Effector memory CD8-positive, alpha-beta T cell (primary cell): ENCODE measurements at places on chromosomes 6 and 20.

DNA sequence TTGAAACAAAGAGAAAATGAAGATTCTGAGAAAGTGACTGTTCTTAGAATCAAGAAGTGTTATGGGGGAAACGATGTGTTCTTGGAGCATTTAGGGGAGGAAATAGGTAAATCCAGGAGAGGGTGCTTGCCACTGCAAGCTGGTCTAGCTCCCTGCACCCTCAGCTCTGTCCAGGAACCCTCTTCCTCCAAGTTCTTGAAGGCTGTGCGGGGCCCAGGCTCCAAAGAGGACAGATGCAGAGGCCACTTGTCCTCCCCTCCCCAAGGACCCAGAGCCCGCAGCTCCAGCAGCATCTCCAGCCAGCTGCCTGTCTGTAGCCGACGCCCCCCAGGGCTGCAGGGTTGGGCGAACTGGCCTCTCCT is 87.9 kb downstream of the CDC5L start:
- DNase-seq: no peak
- peaks cover 21% of the 10 kb centered on the region for H3K27me3 ChIP-seq
- no peak overlapping the region for H3K4me3 ChIP-seq
- no peaks in the 10 kb centered on the region for H3K4me1 ChIP-seq
- no peak overlapping the region for H3K27ac ChIP-seq
- H3K36me3 ChIP-seq: peaks cover 7% of the 10 kb centered on the region

- H3K4me3 ChIP-seq: no peak overlapping the region
- no peak for DNase-seq
- no peaks in the 10 kb centered on the region for H3K36me3 ChIP-seq
- no peaks in the 10 kb centered on the region for H3K27me3 ChIP-seq
- H3K27ac ChIP-seq: no peak overlapping the region
Observed at GRCh38 chr6:68975064-68975463, 340.0 kb downstream of the ADGRB3 start.

DNA sequence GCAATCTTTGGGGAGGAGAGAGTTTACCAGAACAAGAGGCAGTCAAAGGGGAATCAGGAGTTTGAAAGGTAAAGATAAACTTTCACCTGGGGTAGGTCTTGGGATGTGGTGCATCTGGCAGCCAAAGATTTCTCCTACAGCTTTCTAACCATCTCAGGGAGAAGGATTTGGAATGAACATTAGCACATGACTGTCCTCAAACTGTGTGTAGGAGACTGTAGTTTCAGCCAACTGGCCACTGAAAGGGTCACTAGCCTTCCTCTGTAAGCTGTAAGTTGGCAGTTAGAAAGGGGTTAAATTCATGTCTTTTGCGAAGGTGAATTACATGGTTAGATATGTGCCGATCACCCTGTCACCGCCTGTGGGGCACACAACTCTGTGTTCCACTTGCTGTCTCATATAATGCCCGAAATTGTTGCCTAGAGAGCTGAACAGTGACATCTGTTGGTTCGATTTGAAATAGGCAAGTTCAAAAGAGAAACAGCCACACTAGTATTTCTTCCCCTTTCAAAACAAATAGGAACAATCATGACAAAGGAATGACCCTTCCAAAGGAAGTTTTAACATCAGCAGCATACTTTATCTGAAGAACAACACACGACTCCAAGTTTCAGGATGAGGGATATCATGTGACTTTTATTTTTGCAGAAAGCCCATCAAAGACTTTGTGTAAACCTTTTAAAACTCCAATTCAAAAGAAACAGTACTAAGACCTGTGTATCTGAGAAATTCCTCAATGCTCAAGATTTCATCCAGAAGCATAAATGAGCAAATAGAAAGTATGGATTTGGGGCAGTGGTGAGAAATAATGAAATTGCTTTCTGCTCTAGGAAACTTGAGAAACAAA is 1.1 kb upstream of the OPN5 start:
- peak; percentile 8 for DNase-seq
- no peak overlapping the region for H3K27ac ChIP-seq
- no peaks in the 10 kb centered on the region for H3K36me3 ChIP-seq

GRCh38 chr20:47164140-47164539 is 192.4 kb downstream of the ZMYND8 start:
- no peak overlapping the region for H3K27ac ChIP-seq
- H3K4me3 ChIP-seq: no peak overlapping the region
- no peaks in the 10 kb centered on the region for H3K4me1 ChIP-seq
- no peak for DNase-seq
- peaks cover 28% of the 10 kb centered on the region for H3K27me3 ChIP-seq

DNA sequence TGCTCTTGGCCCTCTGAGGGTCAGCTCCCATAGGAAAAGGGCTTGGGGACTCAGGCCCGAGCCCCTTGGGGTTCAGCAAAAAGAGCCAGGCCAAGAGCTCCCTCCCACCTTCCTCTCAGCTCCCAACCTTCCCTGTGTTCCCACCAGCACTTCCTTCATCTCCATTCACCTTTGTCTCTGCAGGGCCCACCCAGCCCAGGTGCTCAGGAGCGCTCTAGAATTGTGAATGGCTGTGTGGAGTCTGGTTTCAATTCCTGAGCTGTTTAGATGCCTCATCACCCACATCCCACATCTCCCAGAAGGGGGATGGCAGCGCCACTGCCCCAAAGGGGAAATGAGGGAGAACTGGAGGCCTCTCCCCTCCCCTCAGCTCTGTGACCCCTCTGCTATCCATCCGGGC is 7.7 kb downstream of the GRM4 start:
- no peaks in the 10 kb centered on the region for H3K36me3 ChIP-seq
- no peak overlapping the region for H3K4me3 ChIP-seq
- H3K4me1 ChIP-seq: peaks cover 8% of the 10 kb centered on the region
- DNase-seq: no peak
- H3K27ac ChIP-seq: no peak overlapping the region

DNA sequence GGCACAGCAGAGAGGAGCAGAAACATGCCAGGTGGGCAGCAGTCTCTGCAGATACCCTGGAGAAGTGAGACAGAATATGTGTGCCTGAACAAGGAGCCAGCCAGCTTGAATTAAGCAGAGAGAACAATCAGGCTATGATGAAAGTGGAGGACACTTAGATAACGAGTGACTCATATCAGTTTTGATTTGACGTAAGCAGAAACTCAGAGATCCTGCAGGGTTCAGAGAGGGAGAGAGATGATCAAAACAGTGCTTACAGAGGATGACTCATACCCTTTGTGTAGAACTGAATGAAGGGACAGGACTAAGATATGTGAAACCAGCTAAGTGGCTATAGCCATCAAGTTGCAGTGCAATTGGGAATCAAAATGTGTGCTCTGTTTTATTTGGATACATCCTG is 300.7 kb downstream of the TENT5A start:
- no peak overlapping the region for H3K27ac ChIP-seq
- H3K4me3 ChIP-seq: no peak overlapping the region
- H3K36me3 ChIP-seq: no peaks in the 10 kb centered on the region
- DNase-seq: no peak
- no peaks in the 10 kb centered on the region for H3K27me3 ChIP-seq
- no peaks in the 10 kb centered on the region for H3K4me1 ChIP-seq

DNA sequence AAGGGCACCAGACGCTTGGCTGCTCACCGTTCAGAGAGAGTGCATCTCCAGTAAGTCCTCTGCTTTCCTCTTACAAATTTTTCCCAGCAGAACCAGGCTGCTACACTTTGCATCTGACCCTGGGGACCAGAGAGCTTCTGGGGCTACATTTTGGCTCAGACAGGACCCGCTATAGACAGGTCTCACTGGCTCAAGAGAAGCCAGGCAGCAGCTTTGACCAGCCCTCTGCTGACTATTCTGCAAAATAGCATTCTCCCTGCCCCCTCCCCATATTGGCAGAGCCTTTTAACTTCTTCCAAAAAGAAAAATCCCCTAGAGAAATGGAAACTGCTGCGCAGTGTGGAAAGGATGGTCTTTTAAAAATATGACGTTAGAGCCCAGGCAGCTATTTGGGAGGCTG is 37.2 kb downstream of the CPXM1 start:
- no peak overlapping the region for H3K4me3 ChIP-seq
- no peaks in the 10 kb centered on the region for H3K36me3 ChIP-seq
- DNase-seq: no peak
- H3K4me1 ChIP-seq: peaks cover 3% of the 10 kb centered on the region

GRCh38 chr6:90319979-90320685 is 23.5 kb upstream of the BACH2 start:
- no peaks in the 10 kb centered on the region for H3K36me3 ChIP-seq
- no peak overlapping the region for H3K27ac ChIP-seq
- H3K4me1 ChIP-seq: no peaks in the 10 kb centered on the region

DNA sequence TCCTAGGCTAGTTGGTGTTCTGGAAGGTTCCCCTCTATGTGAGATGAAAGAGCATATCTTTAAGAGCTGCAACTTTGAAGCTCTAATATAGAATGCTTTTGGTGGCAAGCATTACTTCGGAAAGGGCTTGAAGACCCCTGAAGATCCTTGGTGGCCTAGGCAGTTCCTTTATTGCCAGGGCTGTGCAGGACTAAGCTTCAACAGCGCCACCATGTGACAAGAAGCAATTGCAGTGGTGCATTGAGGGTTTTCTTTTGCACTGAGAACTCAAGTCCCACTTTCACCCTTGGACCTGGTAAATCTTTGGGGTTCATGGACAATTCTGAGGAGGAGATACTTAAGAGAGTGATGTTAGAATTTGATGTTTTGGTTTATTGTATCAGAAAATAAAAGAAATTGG is 237.4 kb upstream of the GMDS start:
- no peak overlapping the region for H3K27ac ChIP-seq
- H3K4me1 ChIP-seq: no peaks in the 10 kb centered on the region
- DNase-seq: no peak
- no peak overlapping the region for H3K4me3 ChIP-seq
- no peaks in the 10 kb centered on the region for H3K36me3 ChIP-seq

DNA sequence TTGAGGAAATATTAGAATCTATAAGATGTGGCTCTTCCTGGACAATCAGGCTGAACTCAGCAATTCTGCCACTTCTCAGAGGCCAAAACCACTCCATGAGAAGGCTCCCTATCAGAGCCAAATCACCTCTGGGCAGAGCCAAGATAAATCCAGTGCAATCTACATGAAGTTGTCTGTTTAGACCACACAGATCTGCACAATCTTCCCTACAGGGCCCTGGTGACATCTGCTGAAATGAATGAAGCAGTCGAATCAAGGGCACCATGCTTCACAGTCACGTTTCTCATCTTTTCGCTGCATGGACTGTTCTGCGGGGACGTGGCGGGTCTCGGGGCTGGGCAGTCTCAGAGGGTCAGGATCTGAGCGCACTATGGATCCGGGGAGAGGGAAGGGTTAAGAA is 60.1 kb upstream of the CD93 start:
- no peaks in the 10 kb centered on the region for H3K36me3 ChIP-seq
- H3K4me3 ChIP-seq: no peak overlapping the region
- DNase-seq: no peak
- H3K27ac ChIP-seq: no peak overlapping the region
- H3K4me1 ChIP-seq: peaks cover 13% of the 10 kb centered on the region

- H3K4me1 ChIP-seq: peaks cover 26% of the 10 kb centered on the region
- no peaks in the 10 kb centered on the region for H3K27me3 ChIP-seq
- H3K4me3 ChIP-seq: no peak overlapping the region
- no peak for DNase-seq
Observed at GRCh38 chr6:157528931-157529653, 148.1 kb downstream of the ZDHHC14 start.

DNA sequence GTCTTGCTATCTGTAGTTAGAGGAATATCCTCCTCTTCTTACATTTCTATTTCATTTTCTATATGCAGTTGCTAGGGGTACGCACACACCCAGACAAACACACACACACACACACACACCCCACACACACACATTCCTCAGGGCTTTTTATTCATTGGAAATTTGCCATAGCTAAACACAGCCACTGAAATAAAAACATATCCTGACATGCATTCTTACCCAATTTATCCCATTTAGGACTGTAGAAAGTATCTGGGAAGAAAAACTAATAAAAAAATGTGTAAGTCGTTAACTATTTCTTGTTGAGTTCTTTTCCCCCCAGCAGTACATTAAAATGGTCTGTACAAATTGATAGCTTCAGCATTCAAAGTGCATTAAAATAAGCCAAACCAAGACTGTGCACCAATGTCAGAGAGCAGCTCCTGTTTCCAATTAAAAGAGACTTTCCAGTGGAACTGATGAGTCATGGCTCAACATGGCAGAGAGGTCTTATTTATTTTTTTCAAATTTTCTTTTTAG is 357.9 kb upstream of the AGPAT4 start:
- H3K36me3 ChIP-seq: no peaks in the 10 kb centered on the region
- DNase-seq: no peak
- peaks cover 5% of the 10 kb centered on the region for H3K4me1 ChIP-seq
- H3K27ac ChIP-seq: peak overlapping the region; percentile 55
- H3K4me3 ChIP-seq: peak overlapping the region; percentile 18

DNA sequence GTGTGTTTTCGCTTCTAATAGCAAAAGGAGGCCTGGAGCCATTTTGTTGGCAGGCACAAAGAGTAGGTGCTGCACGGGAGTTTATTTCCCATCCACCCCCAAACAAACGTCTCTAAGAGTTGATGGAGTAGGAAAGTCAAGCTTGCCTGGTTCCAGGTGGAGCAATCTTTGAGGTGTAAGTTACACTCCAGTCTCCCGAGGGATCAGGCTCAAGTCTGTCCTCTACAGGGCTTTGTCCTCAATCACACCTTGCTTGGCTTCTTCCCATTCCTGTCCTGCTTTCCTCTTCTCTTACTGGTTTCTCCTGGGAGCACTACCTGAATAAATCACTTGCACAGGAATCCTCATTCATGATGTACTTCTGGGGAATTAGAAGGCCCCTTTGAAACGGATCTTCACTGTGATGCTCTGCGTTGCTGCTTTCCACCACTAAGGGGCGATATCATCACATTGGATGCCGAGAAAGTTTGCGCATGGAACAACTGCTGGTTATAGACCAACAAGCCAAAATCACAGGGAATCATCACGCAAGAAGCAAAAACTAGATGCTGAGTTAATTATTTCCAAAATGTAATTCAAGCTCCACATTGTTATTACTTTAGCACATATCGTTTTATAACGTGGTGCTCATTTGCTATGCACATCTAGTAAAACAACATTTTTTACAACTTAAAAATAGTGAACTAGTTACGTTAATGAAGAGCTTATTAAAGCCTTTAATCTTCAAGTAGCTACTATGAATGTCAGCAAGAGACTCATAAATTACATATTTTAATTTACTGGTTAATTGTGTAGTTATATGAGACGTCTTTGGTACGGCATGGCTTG is 156.8 kb downstream of the DNAH8 start:
- DNase-seq: peak; percentile 57
- H3K27ac ChIP-seq: no peak overlapping the region
- no peak overlapping the region for H3K4me3 ChIP-seq
- no peaks in the 10 kb centered on the region for H3K36me3 ChIP-seq

DNA sequence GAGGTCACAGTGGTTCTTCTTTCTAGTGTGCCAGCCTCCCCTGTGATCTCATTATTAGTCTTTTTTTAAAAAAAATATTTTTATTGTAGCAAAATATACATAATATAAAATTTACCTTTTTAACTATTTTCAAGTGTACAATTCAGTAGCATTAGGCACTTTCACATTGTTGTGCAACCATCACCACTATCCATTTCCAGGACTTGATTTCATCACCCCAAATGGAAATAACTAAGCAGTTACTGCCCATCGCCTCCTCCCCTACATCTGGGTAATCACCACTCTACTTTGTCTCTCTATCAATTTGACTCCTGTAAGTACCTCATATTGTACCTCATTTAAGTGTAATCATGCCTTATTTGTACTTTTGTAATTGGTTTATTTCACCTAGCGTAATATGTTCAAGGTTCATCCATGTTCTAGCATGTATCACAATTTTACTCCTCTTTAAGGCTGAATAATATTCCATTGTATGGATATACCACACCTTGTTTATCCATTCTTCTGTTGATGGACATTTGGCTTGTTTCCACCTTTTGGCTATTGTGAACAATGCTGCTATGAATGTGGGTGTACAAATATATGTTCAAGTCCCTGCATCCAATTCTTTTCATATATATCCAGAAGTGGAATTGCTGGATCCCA is 68.6 kb upstream of the FYN start:
- no peaks in the 10 kb centered on the region for H3K4me1 ChIP-seq
- DNase-seq: no peak
- no peak overlapping the region for H3K27ac ChIP-seq
- no peak overlapping the region for H3K4me3 ChIP-seq
- peaks cover 7% of the 10 kb centered on the region for H3K27me3 ChIP-seq
